ENCODE measurements at places on chromosomes 4 and X. TPM values are rescaled to one million over a fixed set of nuclear protein-coding genes. Genes with fewer than 3 reads are reported as not detected.

Gene IL1RAPL1
- 4.1 TPM for total RNA-seq

Gene SPATA4
- total RNA-seq, result 0.93 TPM

Gene TLR2
- 4.8 TPM for total RNA-seq

Gene SH3TC1
- total RNA-seq, result 11.2 TPM

Gene CITED1
- total RNA-seq, result 2.0 TPM

Gene CT45A5
- not detected for total RNA-seq

Gene MAGEE1
- total RNA-seq, result 9.6 TPM

Gene GLRA2
- not detected for total RNA-seq

Gene IL2RG
- 0.41 TPM for total RNA-seq

Gene CDX4
- total RNA-seq, result not detected

Gene RRH
- total RNA-seq, result 0.33 TPM

Gene SULT1E1
- 15.3 TPM for total RNA-seq

Gene PAGE2
- total RNA-seq, result not detected

Gene TAF9B
- total RNA-seq, result 27.5 TPM

Gene SPINK2
- not detected for total RNA-seq

Gene CFAP99
- total RNA-seq, result not detected

Gene PPID
- total RNA-seq, result 42.9 TPM

All from progenitor cell of endocrine pancreas (in vitro differentiated cells).